ENCODE measurements at places on chromosomes 13 and 19. TPM values are rescaled to one million over a fixed set of nuclear protein-coding genes. Genes with fewer than 3 reads are reported as not detected.

OR7D2 gene
- not detected for total RNA-seq

PPM1N gene
- 2.5 TPM for total RNA-seq

KLHL1 gene
- not detected for total RNA-seq

CEACAM1 gene
- 33.4 TPM for total RNA-seq

PRR12 gene
- 6.3 TPM for total RNA-seq

C1QTNF9B gene
- 0.32 TPM for total RNA-seq

CCDC169 gene
- total RNA-seq, result 1.1 TPM

- H3K4me1 ChIP-seq, result peaks cover 14% of the 10 kb centered on the region
- H3K27ac ChIP-seq, result peak overlapping the region; percentile 97
- no peak for DNase-seq
Observed at GRCh38 chr13:27621116-27621365, 651 bp upstream of the POLR1D start.

DNA sequence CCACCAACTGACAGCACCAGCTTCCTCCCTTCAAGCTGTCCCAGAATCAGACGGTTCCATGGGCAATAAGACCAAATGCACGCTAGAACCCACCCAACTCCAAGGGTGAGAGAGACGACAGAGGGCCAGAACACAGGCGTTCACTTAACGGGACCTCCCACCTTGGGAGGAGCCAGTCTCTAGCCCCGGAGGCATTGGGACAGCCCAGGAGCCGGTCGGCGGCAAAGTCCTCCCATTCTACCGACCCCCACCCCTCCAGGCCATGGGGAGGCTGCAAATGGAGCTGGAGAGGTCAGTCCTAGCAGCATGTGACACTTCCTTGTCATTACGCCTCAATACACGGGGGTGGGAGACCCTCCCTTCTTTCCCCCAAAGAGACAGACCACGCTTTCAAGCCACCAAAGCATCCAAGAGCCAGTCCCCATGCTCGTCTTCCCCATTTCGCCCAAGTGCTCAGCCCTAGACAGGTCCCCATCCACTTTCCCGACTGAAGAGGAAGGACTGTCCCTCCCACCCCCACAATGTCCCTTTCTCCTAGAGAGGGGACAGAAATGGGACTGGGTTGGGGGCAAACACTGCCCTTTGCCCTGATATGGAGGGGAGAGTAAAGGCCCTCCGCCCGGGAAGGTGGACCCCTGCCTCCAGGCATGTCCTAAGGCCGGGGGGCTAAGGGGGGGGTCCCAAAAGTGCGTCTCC lies 964 bp downstream of the KHSRP start:
- H3K4me3 ChIP-seq, result peak overlapping the region; percentile 84
- DNase-seq, result no peak
- peaks cover 3% of the 10 kb centered on the region for H3K4me1 ChIP-seq
- no peaks in the 10 kb centered on the region for H3K27me3 ChIP-seq

GRCh38 chr13:19985219-19985556 lies 26.7 kb downstream of the ZMYM2 start:
- H3K36me3 ChIP-seq, result no peaks in the 10 kb centered on the region
- no peaks in the 10 kb centered on the region for H3K4me1 ChIP-seq
- H3K4me3 ChIP-seq, result no peak overlapping the region
- no peaks in the 10 kb centered on the region for H3K27me3 ChIP-seq
- no peak for DNase-seq
- H3K27ac ChIP-seq, result no peak overlapping the region

- H3K4me1 ChIP-seq, result peaks cover 6% of the 10 kb centered on the region
- no peaks in the 10 kb centered on the region for H3K27me3 ChIP-seq
- no peak for DNase-seq
- H3K4me3 ChIP-seq, result peak overlapping the region; percentile 95
Observed at GRCh38 chr19:3184847-3185460, 776 bp upstream of the NCLN start.

GRCh38 chr19:33259539-33259938 lies 33.9 kb upstream of the SLC7A10 start:
- DNase-seq, result no peak
- H3K27ac ChIP-seq, result no peak overlapping the region
- H3K4me3 ChIP-seq, result no peak overlapping the region
- no peaks in the 10 kb centered on the region for H3K4me1 ChIP-seq
- no peaks in the 10 kb centered on the region for H3K27me3 ChIP-seq

GRCh38 chr13:110306340-110306959 lies 507 bp downstream of the COL4A1 start:
- H3K27me3 ChIP-seq, result no peaks in the 10 kb centered on the region
- DNase-seq, result no peak
- peak overlapping the region; percentile 96 for H3K27ac ChIP-seq
- peaks cover 3% of the 10 kb centered on the region for H3K4me1 ChIP-seq

DNA sequence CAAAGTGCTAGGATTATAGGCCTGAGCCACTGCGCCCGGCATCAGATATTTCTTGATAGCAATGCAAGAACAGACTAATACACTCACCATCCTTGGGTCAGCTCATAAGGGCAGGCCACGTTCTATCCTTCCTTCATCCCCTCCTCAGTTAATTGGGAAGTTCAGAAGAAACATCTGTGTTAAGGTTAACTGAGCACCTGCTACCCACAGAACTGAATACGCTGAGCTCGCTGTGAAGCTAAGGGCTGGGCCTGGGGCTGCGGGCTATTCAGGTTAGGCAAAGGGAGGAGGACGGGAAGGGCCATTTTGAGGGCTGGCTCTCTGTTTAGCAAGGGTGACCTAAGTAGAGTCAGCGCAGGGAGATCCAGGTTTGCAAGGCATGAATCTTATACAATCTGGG lies 43.0 kb upstream of the UQCRFS1 start:
- no peak for DNase-seq
- H3K4me1 ChIP-seq, result no peaks in the 10 kb centered on the region
- no peak overlapping the region for H3K4me3 ChIP-seq
- no peaks in the 10 kb centered on the region for H3K27me3 ChIP-seq
- no peak overlapping the region for H3K27ac ChIP-seq

DNA sequence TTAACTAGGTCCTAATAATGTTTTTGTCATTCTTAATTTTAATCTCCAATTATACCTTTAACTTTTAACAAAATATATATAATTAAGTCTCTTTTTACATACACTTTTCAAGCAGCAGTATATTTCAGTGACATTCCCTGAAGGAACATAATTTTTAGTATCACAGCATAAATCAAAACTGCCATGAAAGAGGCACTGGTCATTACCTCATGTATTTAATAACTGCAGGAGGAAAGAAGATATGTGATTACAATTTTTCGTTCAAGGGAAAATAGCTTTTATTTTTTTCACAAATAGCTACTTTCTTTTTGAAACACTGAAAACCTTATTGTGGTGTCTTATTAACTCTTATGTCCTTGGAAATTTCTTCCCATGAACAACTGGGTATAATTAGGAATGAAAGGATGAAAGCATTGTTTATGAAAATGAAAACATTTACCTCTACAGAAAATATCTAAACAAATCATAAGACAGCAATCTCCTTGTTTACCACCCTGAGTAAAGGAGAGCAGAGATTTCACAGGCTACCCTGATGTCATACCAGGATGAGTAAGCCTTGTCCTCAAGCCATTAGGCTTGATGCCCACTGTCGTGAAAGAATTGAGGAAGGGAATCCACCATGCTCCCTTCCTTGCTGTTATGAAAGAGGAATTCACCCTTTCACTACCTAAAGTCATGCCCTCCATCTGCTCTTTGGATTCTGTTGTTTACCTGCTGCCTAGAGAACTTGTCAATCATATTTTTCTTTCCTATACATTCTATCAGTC lies 877.2 kb upstream of the PCDH20 start:
- no peaks in the 10 kb centered on the region for H3K27me3 ChIP-seq
- no peaks in the 10 kb centered on the region for H3K36me3 ChIP-seq
- no peak overlapping the region for H3K27ac ChIP-seq
- H3K4me1 ChIP-seq, result no peaks in the 10 kb centered on the region
- no peak overlapping the region for H3K4me3 ChIP-seq
- no peak for DNase-seq

- H3K4me3 ChIP-seq, result no peak overlapping the region
- H3K36me3 ChIP-seq, result no peaks in the 10 kb centered on the region
- H3K4me1 ChIP-seq, result no peaks in the 10 kb centered on the region
- no peak overlapping the region for H3K27ac ChIP-seq
- H3K27me3 ChIP-seq, result no peaks in the 10 kb centered on the region
- no peak for DNase-seq
Observed at GRCh38 chr19:28066161-28066560, 1146.8 kb downstream of the UQCRFS1 start.

- no peaks in the 10 kb centered on the region for H3K36me3 ChIP-seq
- DNase-seq, result no peak
- no peak overlapping the region for H3K4me3 ChIP-seq
- no peaks in the 10 kb centered on the region for H3K4me1 ChIP-seq
Observed at GRCh38 chr13:20716951-20717350, 13.5 kb downstream of the IL17D start.

DNA sequence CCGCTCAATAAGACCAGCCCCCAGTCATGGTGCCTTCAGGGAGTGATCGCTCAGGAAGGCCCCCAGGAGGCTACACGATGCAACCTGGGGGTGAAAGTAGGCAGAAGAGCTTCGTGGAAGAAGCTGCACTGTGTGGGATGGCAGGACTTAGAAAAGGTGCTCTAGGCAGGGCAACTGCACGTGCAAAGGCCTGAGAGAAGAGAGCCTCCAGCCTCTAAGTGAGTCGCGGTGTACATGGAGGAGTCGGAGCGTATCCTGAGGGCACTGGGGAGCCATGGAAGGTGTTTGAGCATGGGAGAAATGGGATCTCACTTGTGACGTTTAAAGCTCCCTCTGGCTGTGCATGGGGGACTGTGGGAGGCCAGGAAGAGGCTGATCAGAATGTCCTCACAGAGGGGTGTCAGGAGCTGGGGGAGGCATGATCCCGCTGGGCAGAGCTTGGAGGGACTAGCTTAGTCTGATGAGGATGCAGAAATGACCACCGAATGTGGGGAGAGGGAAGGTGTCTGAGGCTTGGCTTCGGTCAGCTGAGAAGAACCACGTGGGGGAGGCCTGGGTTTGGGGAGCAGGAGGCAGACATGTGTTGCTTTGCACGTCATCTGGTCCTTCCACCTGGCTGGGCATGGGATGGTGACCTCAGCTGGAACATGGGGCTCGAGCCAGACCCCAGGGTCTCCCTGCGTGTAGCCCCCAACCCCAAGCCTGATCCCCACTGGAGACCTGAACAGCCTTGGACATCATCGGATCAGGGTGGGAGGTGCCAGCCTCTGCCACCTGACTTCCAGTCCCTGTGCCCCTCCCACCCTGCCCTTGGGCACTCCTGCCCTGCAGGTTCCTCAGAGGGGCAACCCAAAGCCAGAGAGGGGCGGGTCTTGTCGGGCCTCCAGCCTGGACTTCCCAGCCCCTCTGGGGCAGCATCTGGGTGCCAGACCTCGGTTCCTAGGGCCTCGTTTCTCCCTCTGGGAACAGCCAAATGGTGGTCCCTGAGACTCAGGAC lies 1.1 kb downstream of the APC2 start:
- H3K27me3 ChIP-seq, result peaks cover 44% of the 10 kb centered on the region
- no peak overlapping the region for H3K4me3 ChIP-seq
- no peaks in the 10 kb centered on the region for H3K36me3 ChIP-seq
- DNase-seq, result no peak
- peaks cover 6% of the 10 kb centered on the region for H3K4me1 ChIP-seq

GRCh38 chr19:31257025-31257424 lies 92.2 kb downstream of the TSHZ3 start:
- H3K4me3 ChIP-seq, result no peak overlapping the region
- no peaks in the 10 kb centered on the region for H3K36me3 ChIP-seq

All from breast epithelium (tissue), 4 donors.